ENCODE measurements at places on chromosomes 2 and 18.

DNA sequence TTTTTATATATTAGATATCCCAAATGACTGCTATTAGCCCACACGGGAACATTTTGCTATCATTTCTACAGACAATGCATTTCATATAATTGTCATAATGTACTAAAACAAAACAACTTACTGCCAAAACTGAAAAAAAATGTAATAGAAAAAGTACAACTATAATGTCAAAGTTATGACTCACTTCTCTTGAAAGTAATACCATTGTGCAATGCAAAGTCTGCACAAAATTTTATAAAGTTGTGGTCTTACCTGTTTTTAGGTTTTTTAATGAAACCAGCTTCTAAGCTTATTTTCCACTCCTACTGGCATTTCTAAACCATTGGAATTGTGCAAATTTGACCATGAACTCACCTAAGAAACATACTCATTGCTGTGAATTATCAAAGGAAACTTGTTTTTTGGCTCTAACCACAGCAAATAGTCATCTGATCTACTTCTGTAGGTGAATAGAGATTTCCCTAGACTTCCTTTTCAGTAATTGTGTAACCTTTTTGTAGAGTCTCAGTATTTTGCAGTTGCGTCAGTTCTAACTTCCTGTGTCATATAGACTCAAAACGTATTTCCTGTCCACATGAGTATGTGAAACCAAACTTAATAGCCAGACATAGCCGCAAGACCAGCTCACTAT, 31.9 kb upstream of the TFPI start:
- no peak for DNase-seq

GRCh38 chr2:53127061-53127650, 640.4 kb upstream of the CHAC2 start:
- no peak for DNase-seq

- no peak for DNase-seq
These were observed 70.4 kb upstream of the SKOR2 start for GRCh38 chr18:47321815-47322214.

GRCh38 chr18:66342577-66342976, 261.3 kb downstream of the CDH19 start:
- no peak for DNase-seq

- DNase-seq, result no peak
These were observed 88.5 kb upstream of the SH3BP4 start for GRCh38 chr2:234863043-234863934.

GRCh38 chr2:201559067-201559710, 84.1 kb downstream of the TMEM237 start:
- DNase-seq, result no peak

DNA sequence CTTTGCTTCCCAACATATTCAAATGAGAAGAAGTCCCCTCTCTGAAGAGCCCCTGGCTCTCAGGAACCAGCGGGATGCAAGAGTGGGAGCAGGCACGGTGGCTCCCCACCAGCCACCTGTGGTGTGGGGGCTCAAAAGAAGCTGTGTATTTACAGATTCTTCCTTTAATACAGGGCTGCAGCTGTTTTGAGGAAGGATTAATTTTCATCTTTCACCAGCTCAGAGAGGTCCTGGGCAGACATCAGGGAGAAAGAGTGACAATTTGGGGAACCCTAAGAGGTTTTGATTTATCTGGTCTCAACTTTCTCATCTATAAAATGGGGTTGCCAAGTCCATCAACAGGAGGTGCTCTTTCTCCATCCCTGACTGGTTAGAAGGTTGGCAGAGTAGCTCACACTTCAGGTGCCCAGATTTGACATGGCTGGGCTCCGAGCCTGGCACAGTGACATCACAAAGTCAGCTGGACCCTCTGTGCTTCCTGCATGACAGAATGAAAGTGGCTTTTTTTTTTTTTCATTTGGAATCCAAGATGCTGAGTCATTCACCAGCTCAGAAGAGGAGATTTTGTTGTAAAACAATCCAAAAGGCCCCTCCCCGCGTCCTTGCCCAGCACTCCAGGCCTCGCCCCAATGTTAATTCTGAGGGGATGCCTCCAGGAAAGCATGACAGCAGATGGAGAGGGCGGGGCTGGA, 15.5 kb upstream of the SIX2 start:
- DNase-seq, result no peak

- no peak for DNase-seq
These were observed 112.6 kb upstream of the NDUFV2 start for GRCh38 chr18:8989855-8990254.

DNA sequence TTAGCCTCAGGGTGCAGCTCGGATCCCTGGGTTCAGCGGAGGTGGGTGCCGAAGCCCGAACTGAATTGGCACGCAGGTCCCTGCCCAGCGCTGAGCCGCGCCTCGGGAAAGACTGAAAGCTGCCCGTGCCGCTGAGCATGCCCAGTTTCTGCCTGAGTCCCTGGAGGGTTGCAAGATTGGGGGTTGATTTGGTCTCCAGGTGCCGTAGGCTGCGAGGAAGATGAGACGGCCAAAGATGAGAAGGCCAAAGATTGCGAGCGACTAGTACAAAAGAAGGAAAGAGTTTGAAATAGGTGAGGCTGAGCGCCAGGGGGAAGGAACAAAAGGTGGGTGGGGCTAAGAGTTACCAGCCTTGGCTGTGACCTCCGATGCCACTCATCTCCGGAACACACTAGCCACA, 852 bp upstream of the KCNH7 start:
- no peak for DNase-seq

- DNase-seq, result no peak
These were observed 396.3 kb downstream of the TRIB2 start for GRCh38 chr2:13113002-13113401.

GRCh38 chr2:118089139-118089800, 999 bp downstream of the INSIG2 start:
- DNase-seq, result peak; percentile 19

DNA sequence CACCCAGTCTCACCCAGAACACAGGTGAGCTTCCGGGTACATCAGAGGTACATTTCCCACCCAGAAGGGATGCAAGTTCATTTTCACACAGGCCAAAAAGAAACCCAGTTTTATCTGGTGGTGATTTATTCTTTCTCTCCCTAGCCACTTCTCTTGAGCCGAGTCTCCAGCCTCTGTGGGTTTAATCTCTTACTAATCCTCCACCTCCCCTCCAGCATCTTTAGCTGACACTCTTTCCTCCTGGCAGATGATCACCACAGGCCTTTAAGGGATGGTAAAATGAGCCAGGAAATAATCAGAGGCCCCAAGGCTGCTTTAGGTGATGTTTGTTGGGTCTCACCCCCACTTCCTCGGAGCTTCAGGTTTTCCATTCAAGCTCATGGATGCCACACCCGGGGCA, 145.7 kb upstream of the DLX2 start:
- DNase-seq, result no peak

DNA sequence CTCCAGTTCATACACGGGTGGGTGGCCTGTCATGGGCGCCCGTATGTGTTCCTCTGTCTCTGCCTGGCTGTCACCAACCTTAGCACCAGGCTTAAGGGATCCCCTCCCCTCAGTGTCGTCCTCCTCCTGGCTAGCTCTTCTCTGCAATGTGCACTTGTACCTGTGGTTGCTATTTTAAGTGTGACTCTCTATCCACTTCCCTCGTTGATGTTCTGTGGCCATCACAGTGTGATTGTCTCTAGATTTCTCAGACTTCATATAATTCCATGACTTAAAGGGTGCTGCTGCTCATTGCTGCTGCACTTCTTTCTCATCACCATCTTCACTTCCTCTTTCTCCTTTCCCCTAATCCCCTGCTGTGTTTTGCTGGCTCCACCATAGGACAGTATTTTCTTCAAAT, 143.4 kb downstream of the EML6 start:
- no peak for DNase-seq

GRCh38 chr2:44430342-44430741, 68.6 kb downstream of the CAMKMT start:
- DNase-seq, result no peak

DNA sequence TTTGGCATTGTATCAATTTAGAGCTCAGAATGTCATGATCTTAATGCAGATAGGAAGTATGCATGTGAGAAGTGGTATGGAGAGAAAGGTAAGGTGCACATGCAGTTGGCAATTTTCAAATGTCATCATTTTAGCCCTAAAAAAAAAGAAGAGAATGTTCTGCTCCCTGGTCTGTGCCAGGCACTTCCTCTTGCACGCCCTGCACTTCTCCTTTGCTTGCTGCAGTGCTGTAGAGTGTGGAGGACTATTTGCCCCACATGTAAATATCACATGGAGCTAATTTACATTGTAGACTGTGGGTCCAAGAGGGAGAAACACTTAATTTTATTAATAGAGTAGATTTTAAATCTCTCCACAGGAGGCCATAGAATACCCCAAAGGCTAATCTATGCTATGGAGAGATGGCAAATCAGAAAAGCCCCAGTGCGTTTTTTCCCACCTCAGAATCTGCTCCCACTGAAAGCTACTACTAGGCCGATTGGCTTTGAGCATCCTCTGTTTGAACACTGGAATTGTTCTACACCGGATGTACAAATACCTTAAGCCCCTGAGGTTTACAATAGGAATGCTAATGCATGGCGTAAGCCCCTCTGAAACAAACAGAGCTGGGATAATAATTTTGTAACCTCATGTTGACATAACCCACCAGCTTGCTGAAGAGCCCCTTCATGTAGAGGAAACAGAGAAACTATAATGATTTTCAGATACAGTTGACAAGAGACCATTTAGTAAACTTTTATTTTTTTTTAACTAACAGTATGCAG, 137.2 kb upstream of the KLHL14 start:
- no peak for DNase-seq

DNA sequence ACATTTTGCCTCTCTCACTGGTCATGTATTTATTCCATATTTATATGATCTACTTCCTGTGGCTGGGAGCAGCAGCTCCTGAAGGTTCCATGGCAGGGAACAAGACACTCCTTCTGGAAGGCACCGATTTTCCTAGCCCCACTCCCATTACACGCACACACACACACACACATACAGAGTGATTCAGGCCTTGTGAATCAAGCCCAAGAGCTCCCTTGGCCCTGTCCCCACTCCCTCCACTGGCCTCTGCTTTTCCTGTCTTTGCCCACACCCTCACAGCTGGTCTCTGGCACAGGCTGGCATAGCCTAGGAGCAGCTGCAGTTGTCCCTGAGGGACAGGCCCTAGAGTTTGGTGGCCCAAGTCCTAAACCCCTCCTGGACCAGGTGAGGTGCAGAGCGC, 201.7 kb downstream of the NAPG start:
- DNase-seq, result no peak

GRCh38 chr2:135095591-135095990, 43.5 kb downstream of the RAB3GAP1 start:
- DNase-seq, result no peak

DNA sequence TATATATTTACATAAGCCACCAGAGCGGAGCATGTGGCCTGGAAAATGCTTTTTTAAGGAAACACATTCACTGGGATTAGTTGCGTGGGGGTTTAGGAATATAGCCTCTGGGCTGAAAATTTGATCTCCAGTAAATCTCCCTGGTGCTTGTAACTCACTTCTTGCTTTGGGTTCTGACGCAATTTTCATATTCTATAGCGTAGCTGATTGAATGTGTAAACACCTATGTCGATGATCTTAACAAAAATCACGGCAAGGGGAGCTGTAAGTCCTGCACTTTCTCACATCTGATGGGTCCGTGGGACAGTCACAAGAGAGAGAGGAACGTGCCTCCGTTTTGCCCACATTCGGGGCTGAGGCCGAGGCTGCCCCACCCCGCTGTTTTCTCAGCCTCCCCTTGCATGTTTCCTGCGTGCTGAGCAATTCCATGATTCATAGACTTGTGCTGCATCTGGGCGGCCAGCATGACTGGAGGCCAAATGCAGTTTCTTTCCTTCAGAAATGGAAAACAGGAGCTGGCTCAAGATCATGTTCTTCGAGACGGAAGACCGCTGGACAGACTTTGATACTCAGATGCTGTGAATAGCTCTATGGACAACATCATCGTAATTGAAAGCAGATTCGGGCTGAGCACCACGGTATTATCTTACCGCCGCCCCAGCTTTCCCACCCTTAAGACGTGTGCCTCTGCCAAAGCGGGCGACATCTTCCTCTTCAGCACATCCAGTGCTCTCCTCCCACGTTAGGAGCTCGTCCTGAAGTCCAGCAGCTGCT, 109.2 kb downstream of the TMEM18 start:
- no peak for DNase-seq

DNA sequence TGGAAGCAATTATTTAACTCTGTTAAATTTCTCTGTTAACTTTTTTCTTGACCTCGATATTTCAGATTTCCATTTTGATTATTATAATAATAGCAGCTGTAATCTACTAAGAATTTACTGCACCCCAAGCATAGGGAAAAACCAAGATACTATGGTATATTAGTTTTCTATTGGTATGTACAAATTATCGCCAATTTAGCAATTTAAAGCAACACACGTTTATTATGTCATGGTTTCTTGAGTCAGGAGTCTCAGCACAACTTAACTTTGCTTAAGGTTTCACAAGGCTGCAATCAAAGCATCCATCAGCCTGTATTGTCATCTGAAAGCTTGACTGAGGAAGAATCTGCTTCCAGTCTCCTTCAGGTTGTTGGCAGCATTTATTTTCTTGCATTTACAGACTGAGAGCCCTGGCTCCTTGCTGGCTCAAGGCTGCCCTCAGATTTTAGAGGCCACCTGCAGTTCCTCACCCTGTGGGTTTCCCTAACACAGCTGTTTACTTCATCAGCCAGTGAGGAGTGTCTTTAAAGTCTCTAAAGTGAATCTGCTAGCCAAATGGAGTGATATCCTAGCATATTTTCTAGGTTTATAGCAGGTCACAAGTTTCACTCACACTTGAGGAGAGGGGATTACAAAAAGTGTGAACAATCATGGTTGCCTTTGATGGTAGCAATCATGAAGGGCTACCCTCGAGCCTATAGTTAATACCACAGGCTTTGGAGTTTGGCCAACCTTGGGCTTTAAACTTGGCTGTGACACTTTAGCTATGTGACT, 4.4 kb upstream of the VPS54 start:
- DNase-seq, result no peak

DNA sequence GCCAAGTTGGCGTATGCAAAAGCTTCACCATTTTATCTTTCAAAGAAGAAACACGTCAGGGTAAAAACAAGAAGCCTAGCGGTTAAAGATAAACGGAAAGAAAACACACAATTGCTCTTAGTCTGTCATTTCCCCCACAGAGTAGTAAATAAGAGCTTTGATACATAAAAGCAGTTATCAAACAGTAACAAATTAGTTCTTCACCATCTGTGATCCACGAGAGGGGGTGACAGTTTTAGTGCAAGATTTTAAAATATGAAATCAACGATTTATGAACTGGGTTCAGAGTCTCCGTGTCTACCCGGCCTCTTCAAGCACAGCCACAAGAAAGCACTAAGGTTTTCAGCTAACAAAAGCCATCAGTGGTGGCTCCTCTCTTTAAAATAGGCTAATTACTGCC, 703.9 kb upstream of the ID2 start:
- DNase-seq, result no peak

DNA sequence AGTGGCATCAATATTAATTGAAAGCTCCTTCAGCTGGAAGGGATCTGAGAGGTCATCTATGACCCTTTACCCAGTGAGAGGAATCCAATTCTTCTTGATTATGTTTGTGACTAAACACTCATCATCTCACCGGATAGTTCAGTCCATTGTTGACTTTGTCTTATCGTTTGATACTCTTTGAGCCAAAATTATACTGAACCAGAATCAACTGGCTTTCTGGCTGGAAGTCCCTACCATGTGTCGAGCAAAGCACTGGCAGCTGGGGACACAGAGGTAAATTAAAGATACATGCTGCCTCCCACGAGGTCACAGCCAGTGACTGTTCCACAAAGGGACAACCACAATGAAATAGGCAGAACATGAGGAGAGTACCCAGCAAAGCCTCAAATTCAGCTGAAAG, 91.4 kb upstream of the FHL2 start:
- DNase-seq, result no peak

GRCh38 chr2:9053534-9053931, 50.0 kb upstream of the MBOAT2 start:
- no peak for DNase-seq
